DMS79 treated with DMSO at 0.1 percent for 48 hours (cell line): ENCODE measurements at places on chromosomes 13 and 19.

DNA sequence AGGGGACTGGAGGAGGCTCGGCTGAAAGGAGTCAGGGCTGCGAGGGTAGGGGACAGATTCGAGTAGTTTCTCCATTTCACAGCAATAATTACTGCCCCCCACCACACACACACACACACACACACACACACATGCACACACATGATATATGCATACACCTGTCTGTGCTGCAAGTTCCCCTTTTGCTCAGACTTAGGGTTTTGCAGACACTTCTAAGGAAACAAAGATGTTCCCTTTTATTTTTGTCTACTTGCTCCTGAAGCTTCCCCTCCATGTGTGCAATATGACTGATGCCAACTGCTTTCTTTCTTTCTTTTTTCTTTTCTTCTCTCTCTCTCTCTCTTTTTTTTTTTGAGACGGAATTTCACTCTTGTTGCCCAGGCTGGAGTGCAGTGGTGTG lies 13.4 kb downstream of the MBD3L2B start:
- no peak for DNase-seq

DNA sequence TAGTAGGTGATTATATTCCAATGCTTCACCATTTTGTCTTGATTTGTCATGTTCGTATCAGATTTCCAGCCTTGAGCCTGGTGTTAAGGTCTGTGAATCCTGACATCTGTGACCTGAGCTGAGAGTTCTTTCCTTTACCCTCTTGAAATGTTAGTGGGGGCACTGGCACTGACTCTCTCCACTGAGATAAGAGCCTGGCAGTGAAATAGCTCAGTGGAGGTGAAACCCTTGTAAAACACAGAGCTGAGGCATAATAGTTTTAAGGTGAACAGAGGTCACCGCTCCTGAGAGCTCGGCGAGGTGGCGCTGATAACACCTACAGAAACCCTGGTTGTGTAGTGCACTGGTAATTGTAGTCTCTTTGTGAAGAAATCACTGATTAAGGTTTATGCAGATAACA lies 748.2 kb downstream of the DIAPH3 start:
- no peak for DNase-seq

GRCh38 chr19:57103573-57104277 lies 16.1 kb upstream of the USP29 start:
- DNase-seq = peak; percentile 56

DNA sequence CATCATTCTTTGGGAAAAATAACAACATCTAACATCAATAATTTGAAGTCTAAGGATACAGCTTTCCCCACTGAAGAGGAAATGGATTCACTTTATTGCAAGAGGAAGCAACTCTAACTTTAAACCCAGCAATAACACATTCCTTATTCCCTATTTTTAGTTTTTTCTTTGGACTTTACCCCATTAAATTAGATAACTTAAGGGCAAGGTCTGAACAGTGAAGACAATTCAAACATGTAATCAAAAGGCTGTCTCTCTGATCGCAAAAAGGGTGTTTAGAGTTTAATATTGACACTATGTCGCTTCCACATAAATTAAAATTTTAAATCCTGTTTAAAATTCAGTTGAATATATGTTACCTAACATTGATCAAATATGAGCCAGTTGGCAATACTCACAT lies 10.1 kb downstream of the EDNRB start:
- no peak for DNase-seq

DNA sequence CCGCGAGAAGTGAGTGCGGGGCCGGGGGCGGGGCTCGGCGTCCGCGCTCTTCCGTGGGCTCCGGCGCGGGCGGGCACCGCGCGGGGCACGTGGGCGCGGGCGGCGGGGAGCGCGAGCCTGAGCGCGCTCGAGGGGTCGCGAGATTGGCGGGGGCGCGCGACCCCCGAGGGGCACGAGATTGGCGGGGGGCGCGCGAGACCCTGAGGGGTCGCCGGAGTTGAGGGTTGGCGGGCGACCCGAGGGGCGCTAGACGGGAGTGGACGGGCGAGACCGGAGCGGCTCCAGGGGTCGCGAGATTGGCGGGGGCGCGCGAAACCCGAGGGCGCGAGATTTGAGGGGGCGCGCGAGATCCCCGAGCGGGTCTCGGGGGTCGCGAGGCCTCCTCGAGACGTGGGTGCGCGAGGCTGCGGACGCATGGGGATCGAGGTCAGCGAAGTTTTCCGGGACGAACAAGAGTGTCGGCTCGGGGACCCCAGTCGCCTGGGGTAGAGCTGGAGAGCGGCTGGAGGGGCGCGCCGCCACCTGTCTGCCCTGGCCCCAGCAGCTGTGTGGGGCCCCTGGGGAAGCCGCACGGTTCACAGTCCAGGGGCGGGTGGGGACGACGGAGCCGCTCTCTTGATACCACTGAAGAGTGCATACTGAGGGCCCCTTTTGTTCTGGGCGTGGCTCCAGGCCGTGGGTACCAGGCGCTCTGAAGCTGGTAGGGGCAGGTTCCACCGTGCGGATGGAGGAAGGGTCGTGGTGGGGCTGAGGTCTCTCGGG lies 682 bp downstream of the SSBP4 start:
- DNase-seq = peak; percentile 22

- DNase-seq = peak; percentile 94
These were observed 719 bp downstream of the SUGP2 start for GRCh38 chr19:19032420-19033175.

DNA sequence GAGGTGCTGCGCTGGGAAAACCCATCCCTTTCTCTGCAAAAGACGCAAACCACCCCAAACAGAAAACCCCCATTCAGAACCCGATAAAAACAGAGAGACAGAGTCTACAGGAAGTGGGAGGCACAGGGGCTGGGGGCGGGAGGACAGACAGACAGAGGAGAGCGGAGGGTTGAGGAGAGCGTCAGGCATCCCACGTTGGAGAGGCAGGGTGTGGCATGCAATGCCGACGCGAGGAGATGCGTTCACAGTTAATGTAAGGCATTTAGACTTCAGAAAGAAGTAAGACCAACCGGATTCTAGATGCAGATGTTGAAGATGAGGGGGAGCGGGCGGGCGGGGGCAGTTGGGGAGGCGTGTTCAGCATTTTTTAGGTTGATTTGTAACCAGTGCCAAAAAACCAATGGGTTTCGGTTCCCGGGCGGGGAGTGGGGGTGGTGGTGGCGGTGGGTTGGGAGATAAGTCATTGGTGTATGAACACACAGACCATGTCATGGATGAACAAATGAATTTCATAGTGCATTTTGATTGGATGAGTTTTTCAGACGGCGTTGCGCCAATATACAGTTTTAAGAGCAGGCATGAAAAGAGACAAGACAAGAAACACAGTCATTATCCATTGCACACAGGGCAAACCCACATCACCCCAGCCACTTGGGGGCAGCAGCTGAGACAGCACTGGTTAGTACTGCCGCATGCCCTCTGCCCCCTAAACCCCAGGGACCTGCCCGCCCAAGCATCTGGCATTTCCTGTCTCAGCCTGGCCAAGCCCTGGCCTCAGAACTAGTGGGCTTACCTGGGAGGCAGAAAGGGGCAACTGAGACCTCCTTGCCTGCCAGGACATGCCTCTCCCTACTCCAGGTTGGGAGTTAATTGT lies 91.3 kb downstream of the IER2 start:
- DNase-seq = no peak

DNA sequence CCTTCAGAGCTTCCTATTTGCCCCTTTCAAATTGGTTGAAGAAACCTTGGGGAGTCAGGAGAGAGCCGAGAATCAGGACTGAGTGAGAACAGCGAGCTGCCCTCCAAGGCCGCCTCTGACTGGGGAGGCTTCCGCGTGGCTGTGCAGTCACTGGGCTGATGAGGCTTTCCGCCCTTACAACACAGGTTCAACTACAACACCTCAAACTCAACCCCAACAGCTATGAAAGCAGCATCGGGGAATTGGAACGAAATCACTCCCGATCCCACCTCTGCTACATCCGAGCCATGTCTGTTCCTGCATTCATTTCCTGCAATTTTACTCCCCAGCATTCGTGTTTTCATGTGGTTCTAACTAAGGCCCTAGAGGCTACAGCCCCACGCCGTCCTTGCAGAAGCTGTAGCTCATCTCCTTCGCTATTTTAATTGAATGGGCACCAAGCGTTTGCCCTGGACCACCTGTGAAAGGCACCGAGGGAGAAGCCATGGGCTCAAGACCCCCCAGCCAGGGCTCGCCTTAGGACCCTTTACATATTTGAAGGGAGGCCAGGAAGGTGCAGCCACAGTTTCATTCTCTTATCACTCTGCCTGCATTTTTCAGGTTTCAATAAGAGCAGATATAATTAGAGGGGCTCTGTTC lies 12.3 kb upstream of the RASA3 start:
- no peak for DNase-seq

- DNase-seq = no peak
These were observed 58.4 kb downstream of the RASA3 start for GRCh38 chr13:114073881-114074612.

DNA sequence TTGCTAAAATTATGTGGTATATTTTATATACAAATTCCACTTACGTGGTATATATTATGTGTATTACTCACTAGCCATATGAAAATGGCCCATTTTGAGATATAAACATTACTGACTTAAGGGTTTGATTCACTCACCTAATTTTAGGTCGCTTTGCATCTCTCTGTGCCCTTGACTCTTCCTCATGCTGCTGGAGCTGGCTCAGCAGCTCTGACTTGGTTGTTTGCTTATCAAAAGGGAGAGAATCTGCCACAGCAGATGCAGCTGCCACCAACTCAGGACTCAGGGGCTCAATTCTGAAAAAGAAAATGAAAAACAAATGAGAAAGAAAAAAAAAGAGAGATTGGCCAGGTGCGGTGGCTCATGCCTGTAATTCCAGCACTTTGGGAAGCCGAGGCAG lies 12.2 kb downstream of the MRPS31 start:
- no peak for DNase-seq

DNA sequence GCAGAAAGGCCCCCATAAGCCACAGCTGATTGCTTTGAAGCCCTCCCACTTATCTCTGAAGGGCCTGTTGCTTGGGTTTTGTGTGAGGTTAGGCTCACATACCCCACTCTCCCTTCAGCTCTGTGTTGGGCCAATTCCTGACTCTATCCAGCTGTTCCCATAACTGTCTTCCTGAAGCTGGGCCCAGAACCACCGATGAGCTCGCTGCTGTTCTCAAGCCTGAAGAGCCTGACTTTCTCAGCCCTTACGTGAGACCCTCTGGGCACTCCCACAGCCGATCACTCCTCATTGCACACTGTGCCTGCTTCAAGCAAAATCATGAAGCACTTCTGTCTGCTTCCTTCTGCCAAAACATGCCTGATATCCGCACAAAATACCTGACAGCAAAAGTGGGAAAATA lies 124.1 kb downstream of the CRYL1 start:
- no peak for DNase-seq

DNA sequence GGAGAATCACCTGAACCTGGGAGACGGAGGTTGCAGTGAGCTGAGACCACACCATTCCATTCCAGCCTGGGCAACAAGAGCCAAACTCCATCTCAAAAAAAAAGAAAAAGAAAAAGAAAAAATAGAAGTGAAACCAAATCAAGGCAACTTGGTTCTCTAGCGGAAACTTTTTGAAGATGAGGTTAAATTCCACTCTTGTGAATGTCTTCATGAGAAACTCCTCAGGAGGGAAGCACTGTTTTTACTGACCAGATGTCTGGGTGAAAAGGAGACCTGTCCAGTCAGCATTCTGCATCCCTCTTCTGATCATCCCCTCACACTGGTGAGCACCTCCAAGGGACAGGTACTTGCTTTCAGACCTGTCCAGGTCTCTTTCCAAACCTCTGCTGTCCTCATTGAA lies 15.8 kb downstream of the BRD4 start:
- DNase-seq = no peak

- DNase-seq = no peak
These were observed 67.1 kb downstream of the MLLT1 start for GRCh38 chr19:6212403-6213265.

GRCh38 chr19:10283301-10284064 lies 3.3 kb upstream of the ICAM4 start:
- no peak for DNase-seq

- DNase-seq = peak; percentile 48
These were observed 2.9 kb downstream of the RXFP2 start for GRCh38 chr13:31742097-31742734.

DNA sequence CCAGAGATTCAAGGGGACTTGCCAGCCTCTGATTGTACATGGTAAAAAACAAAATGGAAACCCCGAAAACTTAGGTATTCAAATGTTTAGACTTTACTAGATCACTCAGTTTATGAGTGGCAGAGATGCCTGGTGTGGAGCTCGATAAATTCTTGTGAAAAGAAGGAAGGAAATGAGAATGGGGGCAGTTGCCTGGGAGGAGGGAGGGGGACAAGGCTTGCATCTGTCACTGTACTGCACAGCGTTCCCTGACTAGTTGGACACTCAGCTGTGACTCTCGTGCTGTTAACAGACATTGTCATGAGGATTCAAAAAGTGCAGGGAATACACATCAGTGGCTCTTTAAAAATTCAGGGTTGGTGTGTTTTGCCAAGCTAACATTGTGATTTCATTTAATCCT lies 232.9 kb downstream of the ZIC5 start:
- DNase-seq = no peak

- peak; percentile 18 for DNase-seq
These were observed 1.7 kb downstream of the ITM2B start for GRCh38 chr13:48234566-48235340.

DNA sequence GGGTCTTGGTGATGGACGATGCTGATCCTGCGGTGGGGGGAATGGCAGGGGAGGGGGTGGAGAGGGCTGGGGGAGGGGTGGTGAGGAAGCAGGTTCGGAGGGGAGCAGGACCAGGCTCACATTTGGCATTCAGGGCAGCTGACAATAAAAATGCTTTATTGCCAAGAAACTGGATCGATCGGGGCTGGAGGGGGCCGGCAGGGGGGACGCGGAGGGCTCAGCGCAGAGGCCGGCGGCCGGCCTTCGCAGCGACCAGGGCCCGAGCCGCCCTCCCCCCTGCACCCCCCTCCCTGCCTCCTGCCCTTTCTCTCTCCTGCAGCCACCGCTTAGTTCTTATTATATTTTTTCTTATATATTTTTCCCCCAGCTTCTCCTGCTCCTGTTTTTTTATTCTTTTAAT lies 18.1 kb upstream of the POU2F2 start:
- no peak for DNase-seq

DNA sequence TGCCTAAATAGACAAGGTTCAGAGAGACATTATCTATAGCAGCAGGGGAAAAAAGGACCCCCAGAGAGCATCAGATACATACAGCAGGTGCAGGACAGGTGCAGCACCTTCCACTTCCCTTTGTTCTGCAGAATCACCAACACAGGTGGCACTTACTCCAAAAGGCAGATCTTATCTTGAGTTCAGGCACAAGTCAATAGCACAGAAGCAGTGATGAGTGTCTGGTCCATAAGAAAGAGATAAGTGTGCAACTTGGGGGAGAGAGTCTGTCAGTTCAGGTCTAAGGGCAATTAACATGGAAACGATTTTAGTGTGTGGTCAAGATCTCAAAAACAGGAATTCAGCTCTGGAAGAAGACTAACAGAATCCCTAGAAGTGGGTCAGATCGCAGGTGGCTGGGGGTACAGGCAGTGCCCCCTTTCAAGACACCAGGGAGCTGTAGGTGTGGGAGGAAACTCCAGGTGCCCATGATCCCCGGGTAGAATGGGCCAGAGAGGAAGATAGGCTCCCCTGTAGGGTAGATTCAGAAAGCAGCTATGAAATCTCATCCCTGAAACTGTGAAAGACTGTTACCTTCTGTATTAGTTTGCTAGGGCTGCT lies 40.6 kb downstream of the TNFSF11 start:
- DNase-seq = peak; percentile 46
